ENCODE measurements at places on chromosomes 5 and 9. TPM values are rescaled to one million over a fixed set of nuclear protein-coding genes. Genes with fewer than 3 reads are reported as not detected.

Gene SH3TC2
- 4.9 TPM for polyA plus RNA-seq

Gene UNC13B
- 8.8 TPM for polyA plus RNA-seq

Gene MAPK9
- 20.1 TPM for polyA plus RNA-seq

- DNase-seq: no peak
Measured at GRCh38 chr5:62100201-62100600, 205.8 kb upstream of the KIF2A start.

DNA sequence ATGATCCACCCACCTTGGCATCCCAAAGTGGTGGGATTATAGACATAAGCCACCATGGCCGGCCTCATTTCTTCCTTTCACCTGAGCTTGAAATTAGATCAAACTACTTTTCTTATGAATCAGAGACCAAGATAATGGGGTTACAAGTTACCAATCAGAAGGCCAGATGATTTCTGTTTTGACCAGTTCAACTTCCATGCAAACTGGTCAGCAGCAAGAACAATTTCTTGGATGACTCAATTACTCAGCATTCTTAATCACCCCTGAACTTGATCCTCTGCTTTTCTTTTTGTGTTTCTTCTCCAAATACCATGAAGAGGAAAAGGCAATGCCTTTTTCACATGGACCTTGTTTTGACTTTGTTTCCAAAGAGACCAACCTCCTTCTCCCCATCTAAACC, 10.0 kb upstream of the PLIN2 start:
- no peak for DNase-seq

All from right cardiac atrium (tissue), 5 donors.